ENCODE measurements at places on chromosomes 12 and 14. TPM values are rescaled to one million over a fixed set of nuclear protein-coding genes. Genes with fewer than 3 reads are reported as not detected.

GRCh38 chr14:92680781-92681650, 67.4 kb downstream of the LGMN start:
- DNase-seq, result peak; percentile 87

DNA sequence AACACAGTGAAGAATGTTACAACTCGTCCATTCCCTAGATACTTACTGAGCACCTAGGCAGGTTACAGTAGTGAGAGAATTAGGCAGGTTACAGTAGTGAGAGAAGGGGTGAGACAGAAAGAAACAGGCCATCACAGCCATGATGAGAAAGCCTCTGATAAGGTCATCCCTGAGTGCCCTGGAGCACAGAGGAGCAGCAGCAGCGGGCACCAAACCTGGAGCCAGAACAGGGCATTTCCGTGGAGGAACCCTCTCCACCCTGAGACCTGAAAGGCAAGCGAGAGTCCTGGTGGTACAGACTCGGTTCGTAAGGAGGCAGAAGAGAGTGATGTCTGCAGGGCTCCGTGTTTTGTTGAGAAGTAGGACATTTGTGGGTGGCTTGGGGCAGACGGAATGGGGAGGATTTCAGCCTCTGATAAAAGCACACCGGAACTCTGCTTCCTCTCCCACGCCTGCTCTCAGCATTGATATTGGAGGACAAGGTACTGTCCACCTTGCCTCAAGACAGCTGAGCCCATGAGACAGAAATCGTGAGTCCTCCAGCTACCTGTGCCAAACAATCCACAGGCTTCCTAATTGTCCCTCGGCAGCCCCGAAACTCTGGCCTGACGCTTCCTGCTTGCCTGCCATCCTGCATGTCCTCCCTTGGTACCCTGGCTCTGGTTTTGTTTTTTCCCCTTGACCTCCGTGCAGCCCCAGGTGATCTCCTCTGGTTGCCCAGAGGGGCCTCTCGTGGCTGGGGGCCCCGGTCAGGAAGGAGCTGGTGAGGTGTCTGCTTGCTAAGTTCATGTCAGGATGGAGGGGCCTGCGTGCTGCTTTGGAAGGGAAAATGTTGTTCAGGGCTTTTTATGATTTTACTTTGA, 136.1 kb downstream of the GCH1 start:
- DNase-seq, result no peak

- no peak for DNase-seq
Measured at GRCh38 chr14:101061411-101062064, 158.0 kb upstream of the RTL1 start.

GRCh38 chr12:102300824-102301461, 103.3 kb upstream of the PMCH start:
- DNase-seq, result no peak

DNA sequence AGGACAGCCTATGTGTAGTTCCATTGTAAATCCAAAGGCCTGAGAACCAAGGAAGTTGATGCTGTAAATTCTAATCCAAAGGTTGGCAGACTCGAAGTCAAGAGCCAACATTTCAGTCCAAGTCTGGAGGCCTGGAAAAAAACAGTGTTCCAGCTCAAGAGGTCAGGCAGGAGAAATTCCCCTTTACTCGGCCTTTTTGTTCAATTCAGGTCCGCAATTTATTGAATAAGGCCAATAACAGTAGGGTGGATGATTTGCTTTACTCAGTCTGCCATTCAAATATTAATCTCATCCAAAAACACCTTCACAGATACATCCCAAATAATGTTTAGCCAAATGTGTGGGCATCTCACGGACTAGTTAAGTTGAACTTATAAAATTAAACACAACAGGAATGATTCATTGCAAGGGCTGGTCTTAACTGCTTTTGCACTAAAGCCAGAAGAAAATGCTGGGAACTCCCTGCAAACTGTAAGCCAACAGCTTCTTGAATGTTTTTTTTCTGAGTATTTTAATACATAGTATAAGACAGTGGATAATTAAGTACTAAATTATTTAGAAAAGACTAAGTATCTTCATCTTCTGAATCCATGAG, 197.4 kb upstream of the GARIN6 start:
- no peak for DNase-seq

DNA sequence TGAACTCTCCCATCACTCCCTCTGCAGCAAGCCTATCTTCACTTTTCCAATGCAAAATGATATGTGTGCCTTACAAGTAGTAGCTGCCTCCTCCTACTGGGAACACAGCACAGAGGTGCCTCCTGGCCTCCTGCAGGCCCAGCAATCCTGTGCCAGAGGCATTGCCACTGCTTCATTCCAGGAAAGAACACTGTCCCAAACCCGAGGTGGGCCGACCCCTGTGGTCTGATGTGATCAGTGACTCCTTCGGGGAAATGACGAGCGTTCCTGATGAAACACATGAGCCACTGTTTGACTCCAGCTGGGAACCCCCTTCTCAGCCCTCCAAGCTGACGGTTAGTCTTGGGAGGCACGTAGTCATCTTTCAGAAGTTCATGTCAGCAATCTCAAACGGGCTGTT, 19.5 kb downstream of the PSMC1 start:
- DNase-seq, result no peak

GRCh38 chr14:88017535-88017934, 12.6 kb downstream of the GPR65 start:
- DNase-seq, result no peak

DNA sequence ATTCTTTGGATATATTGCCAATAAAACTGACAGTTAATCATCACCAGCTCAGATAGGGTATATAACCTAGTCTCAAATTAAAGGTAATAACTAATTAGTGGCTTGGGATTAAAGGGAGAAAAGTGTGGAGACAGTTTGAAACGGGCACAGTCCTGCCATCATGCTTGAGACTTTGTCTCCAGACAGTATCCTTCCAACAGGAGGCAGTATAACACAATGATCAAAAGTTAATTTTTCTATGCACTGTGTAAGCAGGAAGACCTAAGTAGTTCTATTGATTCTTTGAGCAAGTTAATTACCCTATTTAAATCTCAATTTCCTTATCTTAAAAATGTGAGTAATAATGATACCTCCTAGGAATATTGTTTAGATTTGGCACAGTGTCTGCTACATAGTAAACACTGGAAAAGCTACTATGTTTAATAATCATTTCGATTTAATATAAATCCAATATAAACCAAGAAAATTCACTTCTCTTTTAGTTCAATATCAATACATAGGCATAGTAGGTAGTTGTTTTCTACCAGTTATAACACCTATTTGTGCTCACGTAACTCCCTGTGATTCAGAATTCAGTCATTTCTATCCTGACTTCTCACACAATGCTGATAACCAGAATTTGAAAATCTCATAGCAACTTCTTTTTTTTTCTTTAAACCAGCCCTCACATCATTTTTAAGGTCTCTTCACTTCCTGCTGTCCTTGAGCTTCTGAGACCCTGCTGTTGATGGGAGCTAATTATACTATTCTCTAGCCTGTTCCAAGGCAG, 53.7 kb downstream of the GALNT4 start:
- DNase-seq, result no peak

- no peak for DNase-seq
Measured at GRCh38 chr12:63915105-63915800, 70.8 kb downstream of the SRGAP1 start.

- DNase-seq, result no peak
Measured at GRCh38 chr12:47547077-47547476, 158.8 kb downstream of the RPAP3 start.

- peak; percentile 87 for DNase-seq
Measured at GRCh38 chr14:75559451-75560222, 18.8 kb upstream of the FLVCR2 start.

DNA sequence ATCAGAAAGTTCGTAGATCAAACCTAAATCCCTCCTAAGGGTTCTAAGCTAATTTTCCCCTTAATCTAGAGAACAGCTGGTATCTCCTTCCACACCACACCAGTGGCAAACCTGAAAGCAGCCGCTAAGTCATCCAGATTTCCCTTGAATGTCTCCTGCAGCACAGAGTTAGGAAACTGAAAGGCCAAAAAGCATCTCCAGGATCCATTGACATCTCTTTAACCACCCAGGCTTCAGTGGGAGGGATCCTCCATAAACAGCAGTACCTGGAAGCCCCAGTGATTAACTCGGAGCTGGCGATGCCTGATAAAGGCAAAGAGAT, 47.6 kb downstream of the CRACR2A start:
- DNase-seq, result no peak

- DNase-seq, result no peak
Measured at GRCh38 chr12:94851396-94852028, 152.0 kb downstream of the NDUFA12 start.

DNA sequence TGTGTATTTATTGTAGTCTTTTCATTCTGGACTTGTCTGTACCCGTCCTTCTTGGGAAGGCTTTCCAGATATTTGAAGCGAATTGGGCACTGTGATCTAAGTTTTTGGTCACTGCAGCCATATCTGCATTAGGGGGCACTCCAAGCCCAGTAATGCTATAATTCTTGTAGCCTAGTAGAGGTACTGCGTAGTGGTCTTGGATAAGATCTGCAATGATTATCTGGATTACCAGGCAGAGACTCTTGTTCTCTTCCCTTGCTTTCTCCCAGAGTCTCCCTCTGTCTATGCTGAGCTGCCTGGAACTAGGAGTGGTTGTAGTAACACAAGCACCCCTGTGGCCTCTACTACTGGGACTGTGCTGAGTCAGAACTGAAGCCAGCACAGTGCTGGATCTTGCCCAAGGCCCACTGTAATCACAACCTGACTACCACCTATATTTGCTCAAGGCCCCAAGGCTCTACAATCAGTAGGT, 30.0 kb downstream of the SLC38A2 start:
- DNase-seq, result no peak

- no peak for DNase-seq
Measured at GRCh38 chr12:67989184-67989920, at the start of gene IFNG-AS1. Gene IFNG-AS1 (plus strand): TSS chr12:67989447.

DNA sequence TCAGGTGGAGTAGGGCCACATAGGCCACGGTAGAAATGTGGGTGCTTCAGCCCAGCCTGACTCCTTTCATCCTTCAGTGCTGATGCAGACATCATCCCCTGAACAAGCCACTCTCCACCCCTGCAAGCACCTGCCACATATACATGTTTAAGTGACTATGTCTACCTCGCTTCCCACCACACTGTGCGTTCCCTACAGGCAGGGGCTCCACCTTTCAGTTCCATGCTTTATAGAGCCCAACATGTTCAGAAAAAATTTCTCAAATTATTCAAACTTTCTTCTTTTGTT, 11.6 kb downstream of the SLC7A7 start:
- DNase-seq, result no peak

GRCh38 chr12:104172570-104172947, 34.5 kb upstream of the NFYB start:
- no peak for DNase-seq

The ULK1 gene
- 44.2 TPM for total RNA-seq

The GPR137C gene
- total RNA-seq, result 0.49 TPM

The NOC4L gene
- 19.9 TPM for total RNA-seq

The CSRP2 gene
- total RNA-seq, result 21.0 TPM

The CCND2 gene
- total RNA-seq, result 65.1 TPM

The KIF26A gene
- total RNA-seq, result 4.6 TPM

The TMTC1 gene
- 30.9 TPM for total RNA-seq

The DCTN2 gene
- 83.1 TPM for total RNA-seq

The NDRG2 gene
- 280 TPM for total RNA-seq

The GPD1 gene
- total RNA-seq, result 48.7 TPM

The GLT8D2 gene
- total RNA-seq, result 5.2 TPM

Measured in upper lobe of left lung (tissue), 6 donors.